Epithelial cell of esophagus (primary cell): ENCODE measurements at places on chromosomes 2 and 18.

DNA sequence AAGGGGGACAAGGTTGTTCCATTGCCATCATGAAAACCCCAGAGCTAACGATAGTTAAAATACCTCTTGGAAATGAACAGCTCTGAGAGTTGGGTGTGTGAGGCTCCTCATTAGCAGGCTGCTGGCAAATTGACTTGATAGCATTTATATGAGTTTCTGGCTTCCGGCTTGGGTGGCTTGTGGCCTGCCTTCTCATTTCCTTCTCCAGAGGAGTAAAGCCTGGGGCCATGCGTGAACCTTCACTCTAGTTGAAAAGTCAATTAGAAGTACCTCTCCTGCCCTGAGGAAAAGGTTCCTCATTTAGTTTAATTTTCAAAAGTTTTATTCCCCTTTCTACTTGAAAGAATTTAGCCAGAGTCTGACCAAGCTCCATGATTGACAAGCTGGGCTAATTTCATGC, 67.1 kb downstream of the MGAT5 start:
- DNase-seq = no peak

DNA sequence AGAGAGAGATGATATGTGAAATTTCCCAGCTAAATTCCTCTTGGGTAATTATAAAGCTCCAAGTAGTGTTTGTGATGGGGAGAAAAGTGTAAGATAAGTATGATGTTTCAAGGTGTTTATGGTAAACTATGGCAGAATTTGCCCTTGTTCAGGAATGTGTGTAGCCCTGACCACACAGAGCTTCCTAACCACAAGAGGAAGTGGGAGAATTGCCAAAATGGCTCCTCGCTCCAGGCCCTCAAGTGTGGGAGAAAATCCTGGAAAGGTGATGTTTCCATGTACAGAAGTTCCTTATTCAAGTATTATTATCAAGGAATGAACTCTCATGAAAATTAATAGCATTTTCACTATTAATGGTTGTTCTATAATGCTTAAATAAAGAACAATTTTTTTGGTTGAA, 878.3 kb downstream of the TDRD15 start:
- no peak for DNase-seq

GRCh38 chr2:126859631-126860030, 39.1 kb upstream of the TEX51 start:
- no peak for DNase-seq

- no peak for DNase-seq
Measured at GRCh38 chr2:207243601-207244000, 77.9 kb upstream of the KLF7 start.
